ENCODE measurements at places on chromosomes 5 and 9.

DNA sequence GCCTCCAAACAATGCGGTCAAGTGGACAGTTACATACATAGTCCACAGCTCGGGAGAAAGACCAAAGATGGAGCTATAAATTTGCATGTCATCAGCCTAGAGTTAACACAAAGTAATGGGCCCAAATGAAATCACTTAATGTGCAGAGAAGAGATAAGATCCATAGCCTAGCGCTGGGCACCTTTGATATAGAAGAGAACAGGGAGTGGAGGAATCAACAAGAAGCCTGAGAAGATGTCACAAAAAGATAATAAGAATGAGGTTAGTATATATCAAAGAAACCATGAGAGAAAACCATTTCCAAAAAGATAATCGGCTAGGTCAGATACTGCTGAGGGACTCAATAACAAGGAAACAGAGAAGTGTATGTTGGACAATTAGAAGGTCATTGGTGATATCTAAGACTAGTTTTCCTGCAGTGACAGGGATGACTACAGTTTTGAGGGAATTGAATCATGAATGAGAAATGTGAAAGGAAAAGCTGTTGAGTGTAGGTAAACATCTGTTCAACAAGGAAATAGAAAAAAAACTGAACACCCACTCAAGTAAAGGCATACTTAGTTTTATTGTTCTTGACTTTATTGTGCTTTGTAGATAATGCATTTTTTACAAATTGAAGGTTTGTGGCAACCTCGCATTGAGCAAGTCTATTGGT, 68.7 kb upstream of the CDH6 start:
- no peak for DNase-seq

- DNase-seq, result peak; percentile 6
These were observed 27.8 kb downstream of the TNFSF15 start for GRCh38 chr9:114777821-114778609.

DNA sequence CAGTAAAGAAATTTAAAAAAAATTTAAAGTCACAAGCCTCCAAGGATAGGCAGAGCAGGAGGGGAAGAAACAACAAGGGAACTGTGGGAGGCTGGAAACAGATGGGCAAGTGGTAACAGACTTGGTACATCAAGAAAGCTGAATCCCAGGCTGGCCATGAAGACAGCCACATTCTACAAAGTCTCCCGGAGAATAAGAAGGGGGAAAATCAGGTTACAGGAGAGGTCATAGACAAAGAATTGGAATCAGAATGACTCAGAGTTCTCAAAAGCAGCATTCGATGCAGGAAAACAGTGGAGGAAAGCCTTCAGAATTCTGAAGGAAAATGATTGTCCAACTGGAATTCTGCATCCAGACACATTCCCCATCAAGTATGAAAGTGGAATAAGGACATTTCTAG, 129.7 kb downstream of the ADAMTS2 start:
- DNase-seq, result no peak

GRCh38 chr5:122693963-122694362, 80.9 kb upstream of the SNX2 start:
- DNase-seq, result no peak

DNA sequence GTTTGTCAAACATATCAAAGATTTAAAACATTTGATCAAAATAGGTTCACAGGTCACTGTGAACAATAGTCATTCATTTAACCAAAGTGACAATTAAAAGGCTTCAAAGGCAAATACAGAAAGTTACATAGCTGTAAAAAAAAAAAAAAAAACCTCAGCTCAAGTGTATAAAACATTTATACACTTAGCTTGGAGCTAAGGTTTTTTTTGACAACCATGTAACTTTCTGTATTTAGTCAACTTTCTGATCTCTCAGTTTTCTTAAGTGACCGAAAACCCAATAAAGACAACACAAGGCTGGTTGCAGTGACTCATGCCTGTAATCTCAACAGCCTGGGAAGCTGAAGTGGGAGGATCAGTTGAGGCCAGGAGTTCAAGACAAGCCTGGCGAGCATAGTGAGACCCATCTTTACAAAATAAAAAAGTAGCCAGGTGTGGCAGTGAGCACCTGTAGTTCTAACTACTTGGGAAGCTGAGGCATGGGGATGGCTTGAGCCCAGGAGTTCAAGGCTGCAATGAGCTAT, 16.4 kb upstream of the UBTD2 start:
- no peak for DNase-seq

DNA sequence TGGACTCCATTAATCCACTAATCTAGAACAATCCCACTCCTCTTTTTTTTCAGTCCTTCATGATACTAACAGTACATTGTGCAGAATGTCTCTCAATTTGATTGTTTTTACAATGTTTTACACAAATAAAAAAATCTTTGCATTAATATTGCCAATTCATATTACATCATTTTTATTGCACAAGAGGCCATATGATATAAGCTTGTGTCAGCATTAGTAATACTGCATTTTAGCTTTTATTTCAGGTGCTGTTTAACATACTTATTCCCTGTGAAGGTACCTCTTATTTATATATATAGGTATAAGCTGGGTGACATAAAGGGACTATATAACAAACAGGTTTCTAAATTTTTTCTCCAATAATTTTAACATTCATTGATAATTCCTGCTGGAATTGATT, 737.4 kb downstream of the DNAH5 start:
- DNase-seq, result no peak

GRCh38 chr5:11411621-11412020, 492.6 kb downstream of the CTNND2 start:
- DNase-seq, result no peak

DNA sequence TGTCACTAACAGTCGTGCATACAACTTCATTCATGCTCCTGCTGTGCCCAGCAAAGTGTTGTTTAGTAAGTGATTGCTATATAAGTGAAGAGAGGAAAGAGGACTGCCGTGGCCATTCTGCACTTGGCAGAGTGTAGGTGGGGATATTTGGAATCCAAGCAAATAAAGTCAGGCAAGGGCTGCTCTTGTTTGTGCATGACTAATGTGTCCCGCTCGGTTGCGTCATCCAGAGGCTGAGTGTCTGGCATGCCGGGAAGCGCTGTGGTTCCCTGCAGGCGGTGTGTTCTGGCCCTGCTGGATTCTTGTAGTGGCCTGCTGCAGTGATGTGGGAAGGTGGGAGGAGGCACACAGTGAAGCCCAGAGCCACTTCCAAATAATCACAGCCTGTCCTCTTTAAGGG, 136.9 kb upstream of the ANKH start:
- no peak for DNase-seq

- DNase-seq, result peak; percentile 28
These were observed 25.2 kb downstream of the SLC28A3 start for GRCh38 chr9:84315278-84315877.

- no peak for DNase-seq
These were observed 28.7 kb downstream of the TLE4 start for GRCh38 chr9:79600466-79600865.

DNA sequence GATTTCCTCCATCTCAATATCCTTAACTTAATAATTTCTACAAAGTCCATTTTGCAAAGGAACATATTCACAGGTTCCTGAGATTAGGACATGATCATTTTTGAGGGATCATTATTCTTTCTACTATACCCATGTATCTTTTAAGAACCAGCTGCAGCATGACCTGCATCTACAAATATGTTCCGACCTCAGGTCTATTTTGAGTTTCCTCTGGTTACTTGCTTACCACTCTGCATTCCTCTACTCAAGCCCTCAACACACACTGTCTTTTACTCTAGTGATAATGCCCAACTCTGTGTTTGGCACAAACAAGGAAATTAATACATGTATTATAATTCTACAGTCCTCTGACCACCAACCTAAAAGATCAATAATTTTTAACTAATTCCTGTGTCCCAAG, 386.1 kb downstream of the DNAH5 start:
- DNase-seq, result no peak

DNA sequence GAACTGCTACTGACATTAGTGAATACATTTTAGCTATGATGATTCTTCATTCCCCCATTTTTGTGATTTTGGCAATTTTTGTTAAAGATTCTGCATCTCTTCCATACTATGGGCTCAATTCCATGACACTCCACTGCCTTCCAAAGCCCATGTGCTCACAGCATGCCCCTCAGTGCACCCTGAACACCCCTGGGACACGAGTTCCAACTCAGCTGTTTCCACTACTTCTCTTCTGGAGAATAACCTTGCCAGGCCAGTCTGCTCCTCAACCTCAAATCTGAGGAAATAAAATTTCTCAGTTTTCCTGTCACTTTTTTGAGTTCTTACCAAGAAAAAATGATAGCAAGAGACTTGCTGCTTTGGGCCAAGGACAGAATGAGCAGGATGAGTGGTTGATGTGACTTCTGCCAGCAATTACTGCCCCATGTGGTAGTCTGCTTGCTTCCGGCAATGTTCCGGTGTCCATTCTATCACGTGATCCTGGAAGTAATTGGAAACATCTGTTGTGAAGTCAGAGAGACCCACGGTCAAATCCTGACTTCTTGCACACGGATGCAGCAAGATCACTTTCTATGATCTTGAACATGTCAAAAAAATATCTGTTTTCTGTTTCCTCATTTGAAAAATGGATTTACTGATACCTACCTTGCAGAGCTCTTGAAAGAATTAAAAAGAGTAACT, 58.3 kb downstream of the EGFLAM start:
- DNase-seq, result no peak

DNA sequence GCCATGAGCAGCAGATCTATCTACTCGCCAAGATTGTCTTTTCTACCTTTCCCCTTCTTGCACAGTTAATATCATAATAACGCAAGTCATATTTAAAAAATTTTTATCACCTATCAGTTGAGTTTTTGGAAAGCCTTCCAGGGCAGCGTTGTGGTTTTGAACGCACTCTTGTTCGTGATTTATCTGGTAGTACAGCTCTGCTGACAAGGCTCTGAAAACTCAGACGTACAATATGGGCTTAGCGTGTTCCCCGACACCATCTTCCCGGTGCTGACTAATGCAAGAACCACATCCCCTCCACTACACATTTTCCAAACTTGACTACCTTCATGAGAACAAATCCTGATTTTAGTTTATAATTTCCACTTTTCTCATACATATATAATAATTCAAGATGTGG, 1.6 kb upstream of the NFIL3 start:
- no peak for DNase-seq

GRCh38 chr5:123671042-123671441, 159.1 kb downstream of the CSNK1G3 start:
- DNase-seq, result peak; percentile 15

- DNase-seq, result no peak
These were observed 6.4 kb downstream of the FPGS start for GRCh38 chr9:127809002-127809539.

- DNase-seq, result no peak
These were observed 1.5 kb upstream of the DNM1 start for GRCh38 chr9:128201441-128202369.

GRCh38 chr9:90165281-90165680, 477.3 kb downstream of the DIRAS2 start:
- no peak for DNase-seq

GRCh38 chr5:150987746-150988145, 32.6 kb upstream of the GPX3 start:
- no peak for DNase-seq

GRCh38 chr5:80242849-80243248, 13.0 kb downstream of the SERINC5 start:
- DNase-seq, result no peak

GRCh38 chr9:126723807-126724172, 81.0 kb upstream of the ZBTB43 start:
- DNase-seq, result no peak

DNA sequence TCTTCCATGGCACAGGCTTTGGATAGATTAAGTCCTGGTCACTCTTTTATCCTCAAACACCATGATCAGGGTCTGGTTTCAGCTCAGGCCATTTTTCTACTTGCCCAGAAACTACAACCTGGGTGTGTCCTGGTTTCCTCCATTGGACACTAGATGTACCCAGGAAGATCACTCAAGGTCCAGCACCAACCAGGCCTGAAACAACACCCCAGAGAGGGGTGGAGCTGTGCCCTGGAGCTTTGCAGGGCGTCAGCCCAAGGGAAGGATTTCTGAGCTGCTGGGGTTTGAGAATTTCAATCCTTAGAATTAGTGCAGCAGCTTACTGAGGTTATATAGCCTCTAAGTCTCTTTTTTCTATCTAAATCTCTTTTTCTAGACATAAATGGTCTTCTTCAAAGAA, 722.0 kb downstream of the MTRR start:
- DNase-seq, result no peak

- no peak for DNase-seq
These were observed 307.4 kb downstream of the CSNK1G3 start for GRCh38 chr5:123819386-123819785.

GRCh38 chr5:32506799-32507198, 62.3 kb upstream of the ZFR start:
- no peak for DNase-seq

DNA sequence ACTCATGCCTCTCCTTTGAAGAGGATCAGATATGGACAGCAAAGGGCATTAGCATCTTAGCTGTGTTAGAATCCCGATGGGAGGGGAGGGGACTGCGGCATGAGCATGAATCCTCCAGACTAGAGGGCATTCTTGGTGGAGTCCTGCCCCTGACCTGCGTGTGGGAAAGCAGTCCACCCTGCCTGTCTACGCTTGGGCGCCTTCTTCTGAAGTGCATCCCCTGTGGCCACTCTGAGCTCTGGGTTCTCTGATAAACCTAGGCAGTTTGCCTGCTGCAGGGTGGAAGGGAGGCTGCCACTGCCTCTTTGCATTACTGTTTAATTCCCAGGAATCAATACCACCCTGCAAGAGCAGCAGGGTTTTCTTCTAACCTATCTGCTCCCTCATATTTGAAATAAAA, 169.3 kb downstream of the INSYN2B start:
- no peak for DNase-seq

DNA sequence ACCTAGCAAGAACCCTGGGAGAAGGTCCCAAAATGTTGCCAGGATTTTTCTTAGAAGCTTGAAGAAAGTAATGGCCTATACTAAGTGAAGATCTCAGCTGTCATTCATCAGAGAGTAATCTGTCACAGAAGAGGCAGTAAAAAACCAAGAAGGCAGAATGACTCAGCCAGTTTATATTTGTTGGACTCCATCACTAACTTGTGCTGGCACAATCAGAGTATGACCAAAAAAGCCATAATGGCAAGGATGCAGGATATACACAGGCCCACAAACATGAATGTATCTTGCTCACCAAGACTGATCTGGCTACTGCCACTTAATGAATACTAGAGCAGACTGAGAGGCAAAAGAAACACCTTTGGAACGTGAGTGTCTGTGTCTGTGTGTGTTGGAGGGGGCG, 104.0 kb upstream of the POU5F2 start:
- DNase-seq, result no peak

GRCh38 chr9:1050125-1050895, at the start of gene DMRT2:
Gene DMRT2, plus strand, starts transcription at chr9:1050357. Its CDS starts 1,257 bp downstream, at chr9:1051614.
- no peak for DNase-seq

DNA sequence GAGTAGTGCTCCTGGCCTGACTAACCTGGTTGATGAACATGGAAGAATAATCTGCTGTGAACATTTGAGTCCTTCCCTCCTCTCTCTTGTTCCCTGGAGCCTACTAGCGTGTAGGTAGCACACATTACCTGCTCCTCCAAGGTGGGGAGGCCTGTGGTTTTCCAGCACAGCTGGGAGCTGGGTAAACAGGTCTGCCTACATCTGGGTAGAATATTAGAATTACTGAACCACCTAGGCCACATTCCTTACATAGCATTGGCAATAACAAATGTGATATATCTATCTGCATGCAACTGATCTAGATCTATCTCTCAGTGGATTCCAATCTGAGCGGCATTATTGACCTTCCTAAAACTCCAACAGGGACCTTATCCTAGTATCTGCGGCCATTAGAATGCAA, 151.0 kb upstream of the ZNF366 start:
- DNase-seq, result no peak
